Naive thymus-derived CD8-positive, alpha-beta T cell (primary cell): ENCODE measurements at places on chromosomes 11 and 22. TPM values are rescaled to one million over a fixed set of nuclear protein-coding genes. Genes with fewer than 3 reads are reported as not detected.

Gene OR51B4
- total RNA-seq, result not detected

Gene GAS2
- 5.7 TPM for total RNA-seq

DNA sequence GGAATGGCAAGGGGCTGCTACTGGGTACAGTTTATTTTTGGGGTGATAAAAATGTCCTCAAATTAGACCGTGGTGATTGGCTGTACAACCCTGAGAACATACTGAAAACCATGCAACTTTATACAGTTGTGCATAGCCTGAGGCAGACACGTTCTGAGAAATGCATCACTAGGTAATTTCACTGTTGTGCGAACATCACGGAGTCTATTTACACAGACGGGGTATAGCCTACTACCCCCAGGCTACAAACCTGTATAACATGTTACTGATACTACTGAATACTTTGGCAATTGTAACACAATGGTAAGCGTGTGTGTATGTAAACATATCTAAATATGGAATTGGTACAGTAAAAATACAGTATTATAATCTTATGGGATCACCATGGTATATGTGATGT lies 23.6 kb downstream of the NARS2 start:
- no peak for DNase-seq

- DNase-seq, result no peak
These were observed 109.3 kb upstream of the SNX19 start for GRCh38 chr11:131025421-131026125.

- DNase-seq, result no peak
These were observed 5.5 kb upstream of the OR8K1 start for GRCh38 chr11:56340289-56340688.

GRCh38 chr22:37178350-37179125 lies 9.5 kb downstream of the C1QTNF6 start:
- DNase-seq, result no peak

DNA sequence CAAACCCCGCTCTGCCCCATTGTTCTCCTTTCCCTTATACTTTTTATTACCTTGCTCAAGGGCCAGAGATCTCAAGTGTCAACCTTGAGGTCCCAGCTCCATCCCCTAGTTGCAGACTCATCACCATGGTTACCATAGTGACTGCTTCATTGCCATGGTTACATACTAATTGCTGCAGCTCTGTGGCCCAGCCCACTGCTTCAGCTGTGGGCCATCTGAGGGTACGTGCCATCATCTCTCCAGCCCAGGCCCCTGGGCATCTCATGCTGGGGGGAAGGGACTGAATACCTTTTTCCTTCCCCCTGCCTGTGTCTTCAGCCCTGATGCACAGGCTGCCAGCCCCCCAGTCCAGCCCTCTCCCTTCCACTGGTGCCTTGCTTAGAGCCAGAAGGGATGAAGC lies 22.2 kb downstream of the TREH start:
- DNase-seq, result no peak

DNA sequence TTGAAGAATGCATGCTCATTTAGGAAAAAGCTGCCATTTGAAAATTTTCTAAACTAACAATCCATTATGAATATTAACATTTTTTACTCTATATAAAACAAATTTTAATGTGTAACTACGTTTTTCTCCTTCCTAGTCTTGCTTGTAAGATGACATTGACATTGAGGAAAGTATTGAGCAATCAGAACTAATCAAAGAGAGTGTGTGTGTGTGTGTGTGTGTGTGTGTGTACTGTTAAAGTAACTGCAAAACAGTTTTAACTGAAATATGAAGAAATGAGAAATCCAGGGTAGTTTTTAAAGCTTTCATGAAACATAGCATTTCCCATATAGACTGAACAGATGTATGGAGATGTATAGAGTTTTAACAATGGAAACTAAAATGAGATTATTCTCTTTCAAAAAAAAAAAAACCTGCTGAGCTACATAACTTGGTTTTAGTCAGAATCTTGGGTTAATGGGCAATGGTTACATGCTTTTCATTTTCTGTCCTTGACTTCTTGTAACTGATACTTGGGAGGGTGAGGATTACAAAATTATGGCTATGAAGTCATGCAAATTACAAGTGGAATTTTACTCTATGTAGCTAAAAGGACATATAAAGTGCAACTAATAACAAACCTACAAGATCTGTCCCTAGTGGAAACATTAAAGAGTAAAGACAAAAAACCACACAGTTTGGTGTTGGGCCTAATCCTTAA lies 2.0 kb downstream of the PDGFD start:
- DNase-seq, result no peak

DNA sequence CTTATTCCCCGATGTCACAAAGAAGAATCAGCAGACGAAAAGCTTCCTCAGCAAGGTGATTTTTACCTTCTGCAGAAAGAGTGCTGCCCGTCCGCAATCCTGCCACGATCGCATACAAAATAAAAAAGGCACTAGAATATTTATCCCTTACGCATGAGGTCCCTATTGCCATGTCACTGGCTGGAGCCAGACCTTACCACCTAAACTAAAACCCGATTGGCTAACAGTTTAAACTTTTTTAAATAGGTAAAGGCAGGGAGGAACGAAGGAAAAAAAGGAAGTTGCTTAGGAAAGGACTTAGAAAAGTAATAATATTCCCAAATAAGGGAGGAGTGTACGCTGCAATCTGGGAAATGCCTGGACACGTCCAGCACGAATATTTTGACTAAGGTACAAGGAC lies 21.2 kb upstream of the ALDH3B2 start:
- no peak for DNase-seq
